ENCODE measurements at places on chromosomes 6 and 20. TPM values are rescaled to one million over a fixed set of nuclear protein-coding genes. Genes with fewer than 3 reads are reported as not detected.

- no peaks in the 10 kb centered on the region for H3K27me3 ChIP-seq
- H3K27ac ChIP-seq: no peak overlapping the region
- H3K4me1 ChIP-seq: no peaks in the 10 kb centered on the region
- no peak overlapping the region for H3K4me3 ChIP-seq
- H3K36me3 ChIP-seq: no peaks in the 10 kb centered on the region
These were observed 155.5 kb downstream of the CDH4 start for GRCh38 chr20:61407561-61407960.

- H3K27me3 ChIP-seq: peaks cover 2% of the 10 kb centered on the region
- no peak overlapping the region for H3K27ac ChIP-seq
- no peak overlapping the region for H3K4me3 ChIP-seq
These were observed 211.6 kb downstream of the WDR27 start for GRCh38 chr6:169490246-169490641.

- no peaks in the 10 kb centered on the region for H3K36me3 ChIP-seq
- H3K27me3 ChIP-seq: peaks cover 6% of the 10 kb centered on the region
- H3K27ac ChIP-seq: no peak overlapping the region
These were observed 383.3 kb upstream of the CITED2 start for GRCh38 chr6:139757784-139758183.

GRCh38 chr6:86511962-86512361 is 425.4 kb upstream of the HTR1E start:
- H3K4me1 ChIP-seq: no peaks in the 10 kb centered on the region
- H3K4me3 ChIP-seq: no peak overlapping the region

Gene HLA-DQA1
- total RNA-seq: 35.4 TPM
